ENCODE measurements at places on chromosomes 11 and 22.
A peak's percentile ranks its signal among the peaks of the same experiment; 100 is the strongest.

DNA sequence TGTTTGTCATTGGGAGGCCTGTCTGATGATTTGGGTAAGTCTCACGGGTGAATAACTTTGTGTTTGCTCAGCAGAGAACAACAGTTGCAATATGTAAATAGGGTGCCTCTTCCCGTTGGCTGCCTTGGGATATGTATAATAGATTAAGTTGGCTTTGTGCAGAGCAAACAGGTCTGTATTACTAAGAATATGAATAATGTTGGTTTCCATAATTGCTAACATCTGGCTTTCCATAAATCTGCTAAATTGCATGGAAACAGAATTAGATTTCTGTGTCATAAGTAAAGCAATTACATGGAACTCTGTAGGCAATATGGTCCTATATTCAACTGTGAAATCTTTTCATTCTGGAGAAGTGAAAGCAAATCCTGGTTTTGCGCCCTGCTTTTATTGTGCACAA, 636.0 kb upstream of the ANO5 start:
- DNase-seq = no peak

GRCh38 chr11:132864811-132865576, 667.3 kb downstream of the OPCML start:
- no peak for DNase-seq

DNA sequence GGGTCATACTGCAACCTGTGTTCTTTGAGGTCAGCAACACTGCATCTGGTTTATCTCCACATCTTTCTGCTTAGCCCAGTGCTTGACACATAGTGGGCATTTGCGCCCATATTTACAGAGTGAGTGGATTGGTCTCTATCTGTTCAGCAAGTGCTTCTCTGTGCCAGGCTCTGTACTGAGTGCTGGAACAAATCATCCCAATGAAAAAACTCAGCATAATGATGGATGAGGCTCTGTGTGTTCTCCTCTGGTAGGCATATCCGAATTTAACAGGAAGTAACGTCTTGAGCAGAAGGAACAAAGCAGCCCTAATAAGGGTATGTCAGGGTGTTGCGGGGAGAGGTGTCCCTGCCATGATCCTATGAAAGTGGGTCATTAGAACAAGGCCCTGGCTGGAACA, 46.0 kb downstream of the MCM5 start:
- DNase-seq = no peak

- no peak for DNase-seq
Observed at GRCh38 chr11:122804796-122805195, 33.5 kb upstream of the CRTAM start.

DNA sequence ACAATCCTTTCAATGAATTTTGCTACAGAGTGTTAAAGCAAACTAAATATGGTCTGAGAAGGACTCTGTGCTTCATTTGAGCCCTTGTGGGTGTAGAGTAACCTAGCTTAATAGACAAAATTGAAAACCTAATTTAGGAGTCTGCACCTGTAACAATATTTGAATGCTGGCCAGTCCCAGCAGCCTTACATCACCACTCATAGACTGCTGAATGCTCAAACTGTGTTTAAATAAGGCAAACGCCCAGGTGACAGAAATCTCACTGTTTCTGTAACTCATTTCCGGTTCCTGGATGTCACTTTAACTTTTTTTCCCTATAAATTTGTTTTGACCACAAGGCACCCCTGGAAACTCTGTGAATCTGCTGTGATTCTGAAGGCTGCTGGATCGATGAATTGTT, 45.5 kb upstream of the GLYATL1B start:
- DNase-seq = no peak

- peak; percentile 21 for DNase-seq
Observed at GRCh38 chr11:78418584-78419211, 1.1 kb upstream of the GAB2 start.

DNA sequence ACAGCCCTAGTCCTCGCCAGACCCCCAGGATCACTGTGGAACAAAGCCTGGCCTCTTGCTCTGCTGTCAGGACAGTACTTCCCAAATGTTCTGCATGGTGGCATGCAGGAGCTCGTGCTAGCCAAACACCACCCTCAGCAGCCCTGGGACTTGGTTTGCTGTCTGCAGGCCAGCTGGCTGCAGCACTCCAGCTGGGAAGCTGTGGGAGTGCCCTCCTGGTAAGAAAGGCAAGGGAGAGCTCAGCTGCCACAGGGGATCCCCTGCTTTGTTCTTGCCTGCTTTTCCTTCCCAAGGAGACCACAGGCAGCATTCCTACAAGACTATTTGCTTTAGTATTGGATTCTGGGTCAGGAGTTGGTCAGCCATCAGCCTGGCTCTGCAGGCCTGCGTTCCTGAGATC, 27.9 kb downstream of the TCIRG1 start:
- DNase-seq = no peak

DNA sequence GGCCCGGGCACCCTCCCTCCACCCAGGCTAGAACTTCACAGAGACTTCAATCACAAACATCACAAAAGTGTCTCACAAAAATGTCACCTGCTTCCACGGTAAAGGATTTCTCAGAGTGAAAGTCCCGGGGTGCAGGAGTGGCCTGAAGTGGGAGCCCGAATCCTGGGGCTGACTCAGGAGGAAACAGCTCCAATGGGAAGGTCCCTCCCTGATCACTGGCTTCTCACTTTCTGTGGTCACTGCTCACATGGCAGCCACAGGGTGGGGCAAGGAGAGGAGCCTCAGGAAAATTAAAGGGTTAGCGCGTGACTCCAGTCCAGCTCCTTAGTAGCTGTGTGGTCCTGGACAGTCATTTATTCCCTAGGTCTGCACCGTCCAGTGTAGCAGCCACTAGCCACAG, 564.5 kb upstream of the B3GAT1 start:
- DNase-seq = no peak

DNA sequence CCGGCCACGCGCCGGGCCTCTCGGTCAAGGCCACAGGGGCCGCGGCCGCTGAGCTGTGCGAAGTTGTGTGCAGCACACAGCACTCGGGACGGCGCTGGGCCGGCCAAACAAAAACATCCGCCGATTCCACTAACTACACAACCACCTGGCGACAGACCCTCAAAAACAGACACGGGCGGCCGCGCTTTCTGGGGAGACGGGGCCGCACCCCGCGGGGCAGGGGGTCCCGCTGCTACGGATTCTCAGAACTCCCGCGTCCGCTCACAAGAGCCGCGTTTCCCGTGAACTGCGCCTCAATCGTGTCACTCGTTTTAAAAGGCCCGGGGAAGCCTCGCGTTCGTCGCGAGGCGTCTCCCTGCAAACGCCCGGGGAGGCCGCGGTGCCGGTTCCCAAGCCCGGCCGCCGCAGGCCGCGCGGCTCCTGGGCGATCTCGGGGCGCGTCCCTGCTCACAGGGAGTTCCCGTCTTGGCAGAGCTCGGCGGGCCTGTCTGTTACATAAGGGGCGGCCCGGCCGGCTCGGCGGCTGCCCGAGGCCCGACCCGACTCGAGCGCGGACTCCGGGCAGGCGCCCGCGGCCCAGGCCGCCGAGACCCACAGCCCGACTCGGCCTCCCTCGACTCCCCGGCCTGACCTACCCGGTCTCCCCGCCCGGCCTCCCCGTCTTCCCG, 936 bp downstream of the BRD1 start:
- peak; percentile 53 for DNase-seq

DNA sequence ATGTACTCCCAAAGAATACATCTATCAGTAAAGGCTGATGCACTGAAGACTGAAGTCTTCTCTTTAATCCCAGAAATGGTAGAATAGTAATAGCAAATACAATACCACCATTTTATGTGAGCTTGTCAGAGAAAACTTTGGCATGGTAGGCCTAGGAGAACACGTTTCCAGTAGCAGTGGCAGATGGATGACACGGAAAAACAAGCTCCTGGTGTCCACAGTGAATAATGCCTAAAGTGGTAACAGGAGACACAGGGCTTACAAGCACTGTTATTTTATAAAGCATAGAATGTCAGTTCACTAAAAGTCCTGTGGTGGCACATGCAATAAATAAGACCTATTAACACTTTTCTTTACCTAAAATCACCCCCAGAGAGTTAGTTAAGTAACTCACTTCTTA, 277.6 kb downstream of the TTC28 start:
- DNase-seq = no peak

DNA sequence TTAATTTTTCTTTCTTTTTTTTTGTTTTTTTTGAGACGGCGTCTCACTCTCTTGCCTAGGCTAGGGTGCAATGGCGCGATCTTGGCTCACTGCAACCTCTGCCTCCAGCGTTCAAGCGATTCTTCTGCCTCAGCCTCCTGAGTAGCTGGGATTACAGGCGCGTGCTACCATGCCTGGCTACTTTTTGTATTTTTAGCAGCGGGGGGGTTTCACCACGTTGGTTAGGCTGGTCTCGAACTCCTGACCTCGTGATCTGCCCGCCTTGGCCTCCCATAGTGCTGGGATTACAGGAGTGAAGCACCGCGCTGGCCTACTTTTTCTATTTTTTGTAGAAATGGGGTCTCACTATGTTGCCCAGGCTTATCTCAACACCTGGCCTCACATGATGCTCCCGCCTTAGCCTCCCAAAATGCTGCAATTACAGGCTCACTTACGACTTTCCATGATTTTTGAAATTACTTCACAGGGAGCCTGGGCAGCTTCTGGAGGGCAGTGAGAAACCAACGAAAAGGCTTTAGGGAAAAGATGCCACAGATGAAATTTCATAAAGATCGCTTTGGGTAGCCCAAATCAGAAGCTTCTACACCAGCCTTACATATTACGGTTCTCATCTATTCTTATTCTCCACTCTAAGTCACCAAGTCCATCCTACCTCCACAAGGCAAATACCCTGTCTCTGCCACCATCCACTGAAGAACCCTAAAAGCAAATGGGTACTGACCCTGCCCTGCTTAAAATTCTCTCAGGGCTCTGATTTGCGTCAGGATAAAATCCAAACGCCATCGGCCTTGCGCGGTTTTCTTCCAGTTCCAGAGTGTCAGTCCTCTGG, 866 bp upstream of the RRM1 start:
- peak; percentile 28 for DNase-seq

DNA sequence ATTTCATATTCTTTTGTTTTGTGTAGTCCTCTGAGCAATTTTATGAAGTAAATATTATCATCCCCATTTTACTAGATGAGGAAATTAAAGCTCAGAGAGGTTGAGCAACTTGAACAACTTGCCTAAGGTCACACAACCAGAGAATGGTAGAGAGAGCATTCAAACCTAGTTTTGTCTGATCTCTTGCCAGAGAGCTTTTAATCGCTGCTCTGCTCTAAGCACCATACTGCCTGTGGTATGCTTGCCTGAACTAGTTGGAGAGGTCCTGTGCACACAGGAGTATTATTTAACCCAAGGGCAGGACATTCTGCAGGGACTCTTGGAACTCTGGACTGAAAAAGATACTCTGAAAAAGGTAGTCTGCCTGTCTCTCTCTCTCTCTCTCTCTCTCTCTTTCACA, 38.5 kb downstream of the TRAF6 start:
- DNase-seq = no peak

- no peak for DNase-seq
Observed at GRCh38 chr11:69423611-69424385, 57.7 kb upstream of the LINC01488 start.

DNA sequence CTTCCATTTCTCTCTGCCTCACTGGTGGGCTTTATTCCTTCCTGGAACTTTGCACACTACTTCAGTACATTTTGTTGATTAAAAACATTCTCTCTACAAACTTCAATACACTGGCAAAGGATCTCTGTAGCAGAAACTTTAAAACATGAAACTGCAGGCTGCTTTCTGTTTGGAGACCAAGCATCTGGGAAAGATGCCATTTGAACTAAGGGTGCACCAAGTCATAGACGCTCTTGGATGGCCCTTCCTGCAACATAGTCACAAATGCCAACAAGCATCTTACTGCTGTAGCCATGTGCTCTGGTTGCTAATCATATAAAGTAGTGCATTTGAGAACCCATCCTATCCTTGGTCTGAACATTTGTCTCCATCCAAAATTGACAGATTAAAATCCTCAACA, 56.4 kb downstream of the SNX19 start:
- no peak for DNase-seq

DNA sequence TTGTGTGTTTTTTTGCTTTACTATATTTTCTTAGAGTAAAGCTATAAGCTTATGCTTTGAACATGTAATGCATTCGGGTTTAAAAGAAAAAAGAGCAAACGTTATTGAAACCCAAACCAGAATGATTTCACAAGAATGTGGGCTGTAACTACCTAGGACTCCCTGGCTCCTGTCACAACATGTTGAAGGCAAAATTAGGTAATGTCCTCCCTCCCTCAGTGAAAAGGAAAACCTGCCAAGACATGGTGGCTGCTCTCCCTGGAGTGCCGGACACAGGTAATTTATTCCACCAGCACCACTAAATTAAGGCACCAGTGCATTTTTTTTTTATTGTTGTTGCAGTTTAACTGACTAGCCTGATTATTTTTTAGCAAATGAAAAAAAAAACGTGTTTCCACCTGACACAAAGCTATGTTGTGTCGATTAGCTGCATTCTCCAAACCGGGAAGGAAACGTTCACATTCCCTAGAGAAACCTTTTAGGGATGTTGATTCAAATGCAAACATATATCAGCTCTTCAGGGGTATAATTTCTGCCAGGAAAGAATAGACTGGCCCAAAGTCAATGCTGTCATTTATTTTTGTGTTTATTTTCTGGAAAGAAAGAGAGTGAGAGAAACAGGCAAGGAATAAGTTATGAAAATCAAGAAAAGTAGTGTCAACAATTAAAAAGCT, 134.6 kb downstream of the CCDC34 start:
- DNase-seq = no peak

GRCh38 chr11:19241260-19242178, 774 bp upstream of the E2F8 start:
- DNase-seq = peak; percentile 32

DNA sequence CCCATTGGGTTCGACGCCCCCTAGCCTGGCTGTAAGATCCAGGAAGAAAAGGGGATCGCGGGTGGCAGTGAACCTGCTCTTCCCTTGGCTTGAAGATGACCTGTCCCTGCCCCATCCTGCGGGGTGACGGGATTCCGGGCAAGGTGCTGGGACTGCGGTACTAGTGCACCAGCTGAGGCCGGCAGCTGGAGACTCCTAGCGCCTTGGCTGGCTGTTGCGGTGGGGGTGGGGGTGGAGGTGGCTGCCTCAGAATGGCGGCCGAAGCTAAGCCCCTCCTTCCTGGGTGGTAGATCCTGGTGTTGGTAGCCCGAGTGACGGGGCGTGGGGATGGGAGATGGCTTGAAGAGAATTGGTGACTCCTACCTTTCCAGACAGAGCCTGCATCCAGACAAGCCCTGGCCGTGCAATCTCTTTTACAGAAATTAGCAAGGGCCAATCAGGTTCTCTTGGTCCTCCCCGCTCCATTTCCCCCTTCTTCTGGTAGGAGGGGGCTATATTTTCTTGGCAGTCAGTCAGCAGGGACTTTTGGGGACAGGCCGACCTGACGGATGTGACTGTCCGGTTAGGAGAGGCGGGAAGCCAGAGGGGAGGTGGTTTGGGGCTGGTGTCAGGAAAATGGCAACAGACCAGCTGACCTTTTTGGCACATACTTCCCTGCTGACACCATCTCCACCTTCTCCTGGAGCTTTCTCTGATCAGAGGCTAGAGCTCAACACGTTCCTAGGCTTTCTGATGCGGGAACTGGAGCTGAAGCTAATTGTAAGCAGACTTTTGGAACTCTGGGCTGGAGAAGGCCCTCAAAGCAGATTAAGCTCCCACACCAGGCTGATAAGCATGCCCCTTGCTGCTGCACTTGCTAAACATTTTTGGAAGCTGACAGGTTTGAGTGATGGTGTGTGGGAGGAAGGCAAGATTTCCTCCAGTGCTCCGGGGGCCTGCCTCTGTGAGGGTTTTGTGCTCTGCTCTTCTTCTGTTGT, 2.0 kb downstream of the NAV2 start:
- peak; percentile 71 for DNase-seq

GRCh38 chr11:84905411-84905810, 721.7 kb downstream of the DLG2 start:
- no peak for DNase-seq

All from dermis blood vessel endothelial cell (primary cell).